ENCODE measurements at places on chromosomes 5 and 9. TPM values are rescaled to one million over a fixed set of nuclear protein-coding genes. Genes with fewer than 3 reads are reported as not detected.
A peak's percentile ranks its signal among the peaks of the same experiment; 100 is the strongest.

Gene NUTM2G
- polyA plus RNA-seq: not detected

Gene ENTPD2
- not detected for polyA plus RNA-seq

DNA sequence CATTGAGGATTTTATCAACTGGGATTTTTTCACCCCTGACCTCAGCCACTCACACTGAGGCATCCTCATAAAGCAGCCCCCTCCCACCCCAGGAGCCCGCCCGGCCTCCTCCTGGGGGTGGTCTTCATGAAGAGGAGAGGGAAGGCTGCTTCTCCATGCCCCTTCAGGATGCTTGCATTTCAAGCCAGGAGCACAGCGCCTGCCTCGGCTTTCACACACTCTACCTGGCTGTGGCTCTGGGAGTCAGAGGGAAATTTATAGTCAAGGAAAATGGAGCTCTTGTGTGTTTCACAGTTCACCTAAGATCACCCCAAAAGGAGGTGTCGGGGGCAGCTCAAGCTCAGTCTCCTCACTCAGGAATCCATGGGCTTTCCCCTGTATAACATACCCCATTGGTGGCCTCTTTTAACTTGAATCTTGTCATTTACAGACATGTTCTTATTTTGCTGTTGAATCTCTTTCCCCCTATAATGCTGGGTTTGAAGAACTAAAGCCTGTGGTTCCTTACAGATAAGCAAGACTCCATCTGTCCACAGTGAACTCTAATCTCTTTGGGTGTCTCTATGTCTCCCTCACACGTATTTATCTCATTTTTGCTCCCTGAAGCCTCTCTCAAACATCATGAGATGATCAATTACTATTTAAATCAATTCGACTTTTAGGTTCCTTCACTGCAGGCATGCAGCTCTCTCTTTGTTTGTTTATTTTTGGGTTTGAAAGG lies 22.6 kb upstream of the IQGAP2 start:
- no peak overlapping the region for H3K4me3 ChIP-seq
- no peaks in the 10 kb centered on the region for H3K4me1 ChIP-seq
- H3K27ac ChIP-seq: no peak overlapping the region
- no peaks in the 10 kb centered on the region for H3K27me3 ChIP-seq

DNA sequence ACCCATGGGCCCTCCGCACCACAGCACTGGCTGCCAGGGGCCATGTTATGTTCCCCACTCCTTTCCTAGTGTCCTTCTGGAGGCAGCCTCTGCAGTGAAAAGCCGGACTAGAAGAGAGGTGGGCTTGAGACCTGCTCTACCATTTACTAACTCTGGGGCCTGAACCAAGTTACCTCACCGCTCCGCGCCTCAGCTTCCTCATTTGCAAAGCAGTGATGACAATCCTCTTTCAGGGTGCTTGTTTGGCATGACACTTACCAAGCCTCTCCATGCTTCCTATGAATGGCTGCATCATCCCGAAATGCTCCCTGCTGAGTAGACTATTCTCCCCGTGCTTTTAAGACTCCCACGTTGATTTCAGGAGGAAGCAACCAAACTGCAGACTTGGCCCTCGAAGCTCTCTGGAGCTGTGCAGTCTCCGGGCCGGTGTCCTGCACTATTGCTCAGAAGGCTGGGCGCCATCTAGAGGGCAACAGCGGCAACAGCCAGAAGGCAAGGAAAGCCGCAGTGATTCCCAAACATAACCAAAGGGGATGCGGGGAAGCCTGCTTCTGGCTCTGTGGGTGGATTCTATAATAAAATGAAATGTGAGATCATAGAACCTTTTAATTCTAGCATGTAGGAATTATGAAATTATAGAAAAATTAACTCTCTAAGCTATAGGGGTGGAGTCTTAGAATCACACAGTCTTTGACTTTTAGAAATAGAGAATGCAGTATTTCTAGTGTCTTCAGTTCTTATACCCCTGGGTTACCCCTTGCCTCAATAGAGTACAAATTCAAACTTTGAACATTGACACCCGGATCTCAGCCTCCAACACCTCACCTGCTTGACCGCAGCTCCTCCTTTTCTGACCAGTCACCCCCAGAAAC lies 599.8 kb upstream of the BRINP1 start:
- peaks cover under 1% of the 10 kb centered on the region for H3K4me1 ChIP-seq
- no peaks in the 10 kb centered on the region for H3K36me3 ChIP-seq
- DNase-seq: peak; percentile 65
- H3K4me3 ChIP-seq: no peak overlapping the region
- H3K27me3 ChIP-seq: no peaks in the 10 kb centered on the region

DNA sequence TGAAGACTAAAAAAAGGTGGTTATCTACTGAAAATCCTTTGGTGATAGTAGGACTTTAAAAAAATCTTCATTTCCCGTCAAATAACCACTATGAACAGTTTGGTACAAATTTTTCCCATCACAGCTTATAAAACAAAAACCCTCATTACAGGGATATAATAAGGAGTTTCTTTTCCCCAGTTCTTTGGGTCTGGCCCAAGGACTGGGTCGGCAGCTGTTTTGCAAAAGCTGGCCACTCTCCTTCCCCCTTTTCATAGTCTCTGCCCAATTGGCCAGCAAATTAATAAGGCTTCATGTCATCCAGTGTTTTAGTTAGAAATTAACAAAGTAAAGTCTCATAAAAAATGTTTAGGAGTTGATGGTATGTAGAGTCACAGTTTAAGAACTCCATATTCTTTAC lies 47.0 kb upstream of the PDE8B start:
- peaks cover 8% of the 10 kb centered on the region for H3K4me1 ChIP-seq
- no peaks in the 10 kb centered on the region for H3K27me3 ChIP-seq
- DNase-seq: no peak
- H3K27ac ChIP-seq: no peak overlapping the region

All from fibroblast of lung (primary cell).